CD4-positive, alpha-beta T cell treated with Interleukin-15 for 1 hour (primary cell): ENCODE measurements at places on chromosomes 7 and 10.

- no peak for DNase-seq
Measured at GRCh38 chr7:26144184-26145080, 7.6 kb upstream of the NFE2L3 start.

- DNase-seq, result peak; percentile 66
Measured at GRCh38 chr7:87216701-87217508, 2.6 kb downstream of the TMEM243 start.

DNA sequence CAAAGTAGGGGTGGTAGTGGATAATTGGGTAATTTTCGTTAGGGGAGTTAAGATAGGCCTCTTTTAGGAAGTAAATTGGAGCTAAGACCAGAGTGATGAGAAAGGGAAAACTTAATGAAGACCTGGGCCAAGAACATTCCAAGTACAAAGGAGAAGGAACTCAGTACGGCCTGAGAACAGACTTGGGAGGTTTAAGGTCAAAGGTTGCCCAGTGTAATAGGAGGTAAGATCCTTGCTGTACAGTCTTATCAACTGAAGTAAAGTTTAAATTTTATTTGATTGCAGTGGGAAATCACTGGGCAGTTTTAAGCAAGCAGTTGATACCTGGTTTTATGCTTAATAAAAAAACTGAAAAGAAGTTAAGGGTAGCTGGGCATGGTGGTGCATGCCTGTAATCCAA is 76.4 kb downstream of the MPLKIP start:
- DNase-seq, result no peak

DNA sequence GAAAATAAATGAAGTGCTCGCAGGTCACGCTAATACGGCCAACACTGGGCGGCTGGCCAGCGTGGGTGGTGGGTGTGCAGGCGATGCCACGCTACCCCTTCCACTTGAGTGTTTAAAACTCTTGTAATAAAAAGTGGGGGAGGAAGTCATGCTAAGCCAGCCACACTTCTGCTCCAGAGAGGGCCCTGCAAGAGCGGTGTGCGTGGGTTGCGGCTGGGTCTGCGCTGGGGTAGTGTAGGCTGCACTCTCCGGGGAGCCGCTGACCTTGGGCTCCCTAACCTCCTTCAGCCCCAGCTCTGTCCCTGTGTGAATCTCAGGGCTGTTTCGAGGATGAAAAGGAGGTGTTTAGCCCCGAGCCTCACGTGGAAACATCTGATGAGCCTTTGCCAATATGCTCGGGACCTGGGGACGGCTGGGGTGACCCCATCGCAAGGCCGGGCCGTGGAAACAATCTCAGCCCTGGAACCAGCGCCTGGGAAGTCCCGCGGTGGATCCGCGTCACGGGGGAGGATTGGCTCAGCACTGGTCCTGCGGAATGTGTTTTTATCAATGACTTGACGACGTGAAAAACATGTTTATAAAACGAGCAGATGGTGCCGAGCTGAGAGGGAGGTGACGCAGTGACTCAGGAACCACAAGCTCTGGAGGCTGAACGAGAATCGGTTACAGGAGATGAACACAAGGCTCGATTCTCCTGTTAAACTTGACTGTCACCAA is 278.5 kb downstream of the DNAJB6 start:
- no peak for DNase-seq

DNA sequence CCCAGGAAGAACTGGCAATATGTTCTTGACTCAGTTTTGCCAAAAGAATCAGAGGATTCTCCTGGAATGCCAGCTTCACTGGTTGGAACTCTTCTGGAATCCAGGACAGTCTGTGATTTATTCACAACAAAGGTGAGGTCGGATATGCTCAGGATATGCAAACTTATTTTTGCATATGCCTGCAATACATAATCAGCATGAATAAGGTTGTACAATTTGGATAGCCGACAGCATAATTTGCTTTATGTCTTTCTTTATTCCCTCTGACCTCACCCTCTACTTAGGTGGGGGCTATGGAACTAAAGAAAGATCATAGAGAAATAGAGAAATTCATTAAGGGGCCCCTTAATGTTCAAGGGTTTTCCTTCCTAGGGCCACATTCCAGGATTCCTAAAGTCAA is 57.6 kb upstream of the AKR1E2 start:
- DNase-seq, result no peak

DNA sequence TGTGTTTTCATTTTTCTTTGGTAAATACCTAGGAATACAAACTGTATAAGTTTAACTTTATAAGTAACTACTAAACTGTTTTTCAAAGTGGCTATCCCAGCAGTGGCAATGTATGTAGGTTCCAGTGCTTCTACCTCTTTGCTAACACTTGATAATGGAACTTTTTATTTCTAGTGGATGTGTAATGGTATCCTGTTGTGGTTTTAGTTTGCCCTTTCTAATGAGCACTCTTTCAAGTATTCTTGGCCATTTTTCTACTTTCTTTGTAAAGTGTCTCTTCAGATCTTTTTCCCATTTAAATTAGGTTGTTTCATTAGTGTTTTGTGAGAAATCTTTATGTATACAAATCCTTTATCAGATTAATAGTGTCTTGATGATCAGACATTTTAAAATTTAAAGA is 4.6 kb downstream of the KIF20B start:
- no peak for DNase-seq

DNA sequence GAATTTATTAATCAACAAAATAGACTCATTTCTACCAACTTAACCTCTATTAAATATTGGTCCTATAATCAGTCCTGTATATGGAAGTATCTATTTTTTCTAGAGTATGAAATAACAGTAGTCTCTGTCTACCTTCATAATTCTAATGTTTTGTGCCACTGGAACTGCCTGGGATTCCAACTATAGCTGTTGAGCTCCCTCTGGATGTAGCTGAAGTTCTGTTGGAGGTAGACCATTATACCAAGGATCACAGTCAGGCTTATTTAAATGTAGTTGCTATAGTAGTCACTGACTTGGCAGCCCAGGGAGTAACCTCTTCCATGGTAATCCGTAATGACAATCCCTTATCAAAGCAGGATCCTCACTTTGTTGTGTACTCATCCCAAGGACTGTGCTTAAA is 48.5 kb upstream of the PHYHIPL start:
- DNase-seq, result no peak

DNA sequence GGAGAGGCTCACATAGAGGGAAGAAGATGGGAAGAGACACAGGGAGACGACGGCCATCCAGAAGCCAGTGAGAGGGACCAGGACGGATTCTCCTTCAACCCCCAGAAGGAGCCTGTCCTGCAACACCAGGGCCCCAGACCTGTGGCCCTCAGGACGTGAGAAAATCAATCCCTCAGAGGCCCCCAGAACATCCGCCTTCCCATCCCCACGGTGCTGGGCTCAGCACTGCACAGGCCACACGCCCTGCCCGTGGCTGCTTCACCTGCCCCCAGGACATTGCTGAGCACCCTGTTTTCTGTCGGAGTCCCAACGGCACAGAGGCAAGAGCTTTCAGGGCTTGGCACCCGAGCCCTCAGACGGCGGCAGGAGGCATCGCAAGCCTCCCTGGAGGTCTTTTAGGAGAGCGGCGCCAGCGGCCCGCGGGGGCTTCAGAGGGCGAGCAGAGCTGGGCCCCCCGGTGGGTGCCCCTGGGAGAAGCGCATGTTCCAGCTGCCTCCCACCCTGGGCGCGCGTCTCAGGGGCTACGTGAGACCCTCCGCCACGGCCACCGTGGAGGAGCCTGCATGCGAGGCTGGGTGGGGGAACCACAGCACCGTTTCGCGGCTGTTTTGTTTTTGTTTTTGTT is 42.8 kb downstream of the PDGFA start:
- DNase-seq, result no peak

DNA sequence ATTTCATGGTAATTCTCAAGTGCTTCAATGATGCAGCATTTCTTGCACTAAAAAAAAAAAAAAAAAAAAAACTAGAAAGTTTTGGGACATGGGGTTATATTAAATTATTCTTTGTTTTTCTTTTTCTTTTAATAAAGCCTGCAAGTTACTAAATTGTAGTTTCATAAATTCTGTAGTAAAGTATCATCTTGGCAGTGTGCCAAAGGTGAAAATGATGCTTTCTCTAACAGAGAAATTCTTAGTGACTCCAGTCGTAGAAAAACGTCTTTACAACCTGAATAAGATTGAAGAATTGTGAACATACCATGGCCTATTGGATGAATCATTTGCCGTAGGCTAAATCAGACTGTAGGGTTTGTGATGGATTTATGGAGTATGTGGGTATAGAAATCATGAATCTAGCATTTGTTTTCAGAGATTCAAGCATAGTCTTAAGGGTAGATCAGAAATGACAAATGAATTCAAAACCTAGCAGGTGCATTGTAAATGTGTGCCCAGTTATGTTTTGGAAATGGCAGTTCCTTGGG is 27.1 kb downstream of the RBM17 start:
- no peak for DNase-seq

GRCh38 chr7:1033546-1034145 is 10.7 kb upstream of the GPR146 start:
- peak; percentile 58 for DNase-seq

DNA sequence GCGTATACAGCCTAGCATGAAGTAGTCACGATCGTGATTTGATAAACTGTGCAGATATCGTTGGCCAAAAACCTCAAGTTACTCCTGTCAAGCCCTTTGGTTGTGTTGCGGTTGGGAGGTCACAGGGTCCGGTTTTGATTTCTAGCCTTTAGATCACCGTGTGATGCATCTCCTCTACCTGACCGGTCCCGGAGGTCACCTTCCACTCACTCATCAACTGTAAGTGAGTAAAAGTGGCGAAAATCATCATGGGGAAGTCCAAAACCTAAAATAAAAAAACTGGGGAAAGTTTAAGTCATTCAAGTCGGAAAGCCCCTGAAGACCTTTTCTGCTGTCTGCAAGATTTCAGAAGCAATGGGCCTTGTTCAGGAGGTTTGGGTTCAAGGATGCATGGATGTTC is 62.8 kb downstream of the ADARB2 start:
- DNase-seq, result no peak

DNA sequence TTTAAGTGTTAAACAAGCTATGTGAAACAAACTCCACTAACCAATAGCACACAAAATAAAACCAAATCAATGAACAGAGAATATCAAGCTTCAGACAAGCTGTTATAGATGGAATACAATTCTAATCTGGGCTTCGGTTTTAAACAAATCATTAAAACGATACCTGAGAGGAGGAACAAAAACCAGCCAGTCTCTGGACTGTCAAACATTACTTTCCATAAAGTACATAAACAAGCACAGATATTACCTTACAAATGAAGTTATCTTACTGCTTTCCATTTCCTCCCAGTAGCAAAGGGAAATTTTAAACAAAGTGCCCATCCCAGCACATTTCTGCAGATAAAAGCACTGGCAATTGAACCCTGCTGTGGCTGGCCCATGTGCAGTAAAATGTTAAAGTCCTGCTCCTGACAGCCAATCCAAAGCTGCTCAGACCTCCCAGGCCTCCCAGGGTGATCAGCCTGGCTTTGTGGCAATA is 128.0 kb downstream of the NRCAM start:
- no peak for DNase-seq

DNA sequence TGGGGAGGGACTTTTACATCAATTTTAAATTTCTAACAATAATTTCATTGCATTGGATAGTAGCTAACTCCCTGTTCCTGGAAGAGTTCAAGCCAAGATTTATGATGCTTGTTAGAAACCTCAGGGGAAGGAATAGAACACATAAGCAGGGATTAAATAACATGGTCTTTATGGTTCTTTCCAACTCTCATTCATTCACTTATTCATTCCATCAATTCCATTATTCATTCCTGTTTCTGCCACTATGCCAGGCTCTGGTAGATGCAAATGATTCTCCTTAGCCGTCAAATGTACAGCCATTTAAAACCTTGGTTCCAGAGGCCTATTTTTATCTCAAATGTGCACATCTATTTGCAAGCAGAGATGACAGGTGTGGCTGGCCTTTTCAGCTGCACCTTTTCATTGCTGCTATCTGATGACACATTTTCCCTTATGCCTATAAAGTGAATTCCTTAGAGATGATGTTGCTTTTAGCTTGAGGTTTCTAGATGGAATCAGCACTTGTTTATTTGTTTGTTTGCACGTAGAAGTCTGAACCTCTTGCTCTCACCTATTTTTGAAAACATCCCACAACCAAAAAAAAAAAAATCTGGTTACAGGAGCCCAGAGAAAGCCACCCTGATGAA is 205.7 kb upstream of the IGFBP3 start:
- DNase-seq, result no peak

- no peak for DNase-seq
Measured at GRCh38 chr7:41162612-41163011, 540.3 kb downstream of the INHBA start.

DNA sequence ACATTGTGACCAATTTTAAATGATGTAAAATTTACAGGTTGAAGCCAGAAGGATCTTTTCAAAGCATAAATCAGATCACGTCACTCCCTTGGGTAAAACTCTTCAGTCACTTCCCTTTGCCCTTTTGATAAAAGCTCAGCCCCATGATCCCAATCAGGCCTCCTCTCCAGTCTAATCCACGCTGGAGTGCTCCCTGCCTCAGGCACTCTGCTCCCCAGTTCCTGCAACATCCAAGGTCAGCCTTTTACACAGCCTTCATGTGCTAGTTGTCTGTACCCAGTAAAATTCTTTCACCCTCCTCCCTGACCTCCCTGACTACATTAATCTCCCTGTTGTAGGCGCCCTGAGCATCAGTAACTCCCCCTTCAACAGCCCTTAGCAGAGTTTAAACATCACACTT is 14.1 kb downstream of the ELMO1 start:
- no peak for DNase-seq

GRCh38 chr10:28624351-28624750 is 53.0 kb upstream of the BAMBI start:
- DNase-seq, result no peak
